Activated CD8-positive, alpha-beta T cell treated with anti-CD3 and anti-CD28 coated beads for 36 hours (primary cell): ENCODE measurements at places on chromosomes 4 and X. TPM values are rescaled to one million over a fixed set of nuclear protein-coding genes. Genes with fewer than 3 reads are reported as not detected.

DNA sequence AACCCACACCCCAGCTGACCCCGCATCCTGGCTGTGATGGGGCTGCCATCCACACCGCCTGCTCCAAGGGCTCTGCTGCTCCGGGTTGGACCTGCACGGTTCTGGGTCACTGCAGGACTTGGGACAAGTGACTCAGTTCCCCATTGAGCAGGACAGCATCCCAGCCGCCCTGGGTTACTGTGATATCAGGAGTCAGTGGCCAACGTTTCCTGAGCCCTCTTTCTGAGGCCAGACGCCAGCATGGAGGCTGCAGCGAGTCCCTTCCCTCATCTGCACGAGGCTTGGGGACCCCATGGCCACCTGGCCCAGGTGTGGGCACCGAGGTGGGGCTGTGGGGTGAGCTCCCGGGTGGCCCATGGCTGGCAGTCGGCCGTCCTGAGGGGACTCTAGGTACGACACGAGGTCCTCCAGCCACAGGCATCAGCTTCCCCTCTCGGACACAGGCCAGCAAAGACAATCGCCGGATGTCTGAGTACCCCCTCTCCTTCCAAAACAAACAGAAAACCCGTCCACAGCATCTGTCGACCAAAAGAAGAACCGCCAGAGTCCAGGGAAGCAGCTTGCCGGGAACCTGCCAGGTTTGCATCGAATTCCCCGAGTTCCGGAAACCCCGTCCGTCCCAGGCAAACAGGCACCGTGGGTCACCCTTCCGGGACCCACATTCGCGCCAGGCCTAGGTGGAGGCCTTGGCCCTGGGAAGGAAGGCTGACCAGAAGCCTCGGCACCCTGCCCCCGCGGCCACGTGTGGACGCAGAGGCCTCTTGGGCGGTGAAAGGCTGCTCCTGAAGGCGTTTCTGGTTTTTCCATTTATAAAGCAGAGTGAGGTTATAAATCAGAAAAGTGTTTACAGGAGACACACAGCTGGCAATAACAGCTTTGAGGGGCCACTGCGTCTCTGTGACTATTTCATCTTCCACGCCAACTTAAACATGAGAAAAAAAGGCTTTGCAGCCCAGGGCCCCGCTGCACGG lies 136.0 kb downstream of the FAM53A start:
- no peak overlapping the region for H3K27ac ChIP-seq
- H3K36me3 ChIP-seq = no peaks in the 10 kb centered on the region

DNA sequence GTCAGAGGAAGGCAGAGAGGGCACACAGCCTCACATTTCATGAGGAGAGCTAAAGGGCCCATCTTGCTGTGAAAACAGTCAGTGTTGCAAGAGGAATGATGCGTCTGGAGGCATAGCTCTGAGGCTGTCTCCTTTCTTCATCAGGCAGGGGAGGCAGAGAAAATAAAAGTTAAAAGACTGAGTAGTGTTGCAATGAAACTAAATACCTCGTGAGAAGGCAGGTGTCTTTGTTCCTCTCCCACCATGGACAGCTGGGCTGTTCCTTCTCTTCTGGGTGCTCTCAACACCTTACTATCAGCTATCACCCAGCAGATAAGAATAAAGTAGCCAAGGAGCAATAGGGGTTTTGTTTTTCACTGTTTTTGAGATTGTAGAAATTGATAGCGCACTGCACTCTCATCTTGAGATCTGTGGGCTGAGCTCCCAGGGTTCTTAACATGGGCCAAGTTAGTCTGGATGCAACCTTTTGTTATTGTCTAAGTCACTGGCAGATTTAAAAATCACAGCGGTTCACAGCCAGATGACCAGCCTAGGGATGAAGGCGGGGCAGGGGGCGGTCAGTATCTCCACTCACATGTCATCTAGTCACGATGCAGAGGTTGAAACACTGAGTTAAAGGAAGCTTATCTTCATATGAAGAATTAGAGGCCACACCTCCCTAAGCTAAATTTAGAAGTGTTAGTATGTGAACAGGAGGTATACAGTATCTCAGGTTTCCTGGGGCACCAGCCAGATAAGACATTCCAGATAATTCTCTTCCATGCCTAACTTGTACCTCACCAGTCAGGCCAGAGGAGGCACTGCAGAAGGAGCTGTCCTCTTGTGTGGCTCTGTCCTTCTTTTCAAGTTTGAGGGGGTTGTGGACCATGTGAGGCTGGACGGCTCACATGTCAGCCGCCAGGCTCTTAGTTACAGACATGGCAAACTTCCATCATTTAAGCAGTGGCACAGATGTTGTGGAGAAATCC lies 36.9 kb downstream of the PARM1 start:
- no peaks in the 10 kb centered on the region for H3K36me3 ChIP-seq
- no peaks in the 10 kb centered on the region for H3K4me1 ChIP-seq
- H3K27me3 ChIP-seq = peaks cover 1% of the 10 kb centered on the region
- no peak overlapping the region for H3K4me3 ChIP-seq
- DNase-seq = no peak

DNA sequence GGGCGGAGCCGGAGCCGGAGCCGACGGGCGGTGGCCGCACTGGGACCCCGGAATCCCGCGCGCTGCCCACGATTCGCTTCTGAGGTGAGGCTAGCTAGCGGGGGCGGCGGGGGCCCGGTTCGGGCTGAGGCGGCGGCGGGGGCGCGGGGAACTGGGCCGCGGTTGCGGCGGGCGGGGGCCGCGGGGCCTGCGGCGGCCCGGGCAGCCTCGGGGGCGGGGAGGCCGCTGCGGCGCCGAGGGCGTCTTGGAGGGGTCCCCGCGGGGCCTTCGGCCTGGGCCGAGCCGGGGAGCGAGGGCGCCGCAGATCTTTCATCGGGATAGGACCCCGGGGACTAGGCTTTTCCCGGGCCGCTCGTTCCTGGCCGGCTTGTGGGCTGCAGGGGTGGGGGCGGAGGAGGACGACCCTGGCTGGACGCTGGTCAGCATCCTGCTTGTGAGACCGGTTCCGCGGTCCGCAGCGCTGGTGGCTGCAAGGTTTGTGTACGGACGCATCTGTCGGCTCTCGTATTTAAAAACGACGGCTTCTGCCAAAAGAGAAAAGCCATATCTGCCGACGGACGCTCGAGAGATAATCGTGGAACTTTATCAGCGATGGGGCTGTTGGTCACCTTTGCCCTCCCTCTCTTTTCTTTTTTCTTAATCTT lies 419 bp downstream of the ADD1 start:
- H3K36me3 ChIP-seq = peaks cover 18% of the 10 kb centered on the region
- peak overlapping the region; percentile 94 for H3K27ac ChIP-seq
- H3K4me1 ChIP-seq = peaks cover 44% of the 10 kb centered on the region
- no peaks in the 10 kb centered on the region for H3K27me3 ChIP-seq

- DNase-seq = no peak
- H3K36me3 ChIP-seq = no peaks in the 10 kb centered on the region
- H3K4me3 ChIP-seq = no peak overlapping the region
- no peak overlapping the region for H3K27ac ChIP-seq
- H3K4me1 ChIP-seq = no peaks in the 10 kb centered on the region
These were observed 29.6 kb downstream of the SATL1 start for GRCh38 chrX:85213792-85214530.

DNA sequence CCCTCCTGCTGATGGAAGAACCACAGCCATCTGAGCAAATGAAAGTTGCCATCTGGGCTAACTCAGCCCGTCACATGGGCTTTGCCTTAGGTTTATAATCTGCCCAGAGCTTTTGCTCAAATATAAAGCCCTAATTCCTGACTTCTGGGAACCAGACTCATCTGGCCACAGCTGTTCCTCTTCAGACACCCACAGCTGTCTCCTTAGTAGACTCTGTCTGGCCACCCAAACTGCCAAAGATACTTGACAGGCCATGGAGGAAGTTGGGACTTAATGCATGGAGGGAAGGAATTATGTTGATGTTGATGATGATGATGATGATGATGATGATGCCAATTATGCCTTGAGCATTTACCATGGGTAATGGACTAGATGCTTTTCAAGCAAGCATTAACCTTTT lies 8.0 kb downstream of the LGI2 start:
- no peak overlapping the region for H3K27ac ChIP-seq
- H3K4me1 ChIP-seq = no peaks in the 10 kb centered on the region
- no peak overlapping the region for H3K4me3 ChIP-seq
- H3K36me3 ChIP-seq = no peaks in the 10 kb centered on the region

DNA sequence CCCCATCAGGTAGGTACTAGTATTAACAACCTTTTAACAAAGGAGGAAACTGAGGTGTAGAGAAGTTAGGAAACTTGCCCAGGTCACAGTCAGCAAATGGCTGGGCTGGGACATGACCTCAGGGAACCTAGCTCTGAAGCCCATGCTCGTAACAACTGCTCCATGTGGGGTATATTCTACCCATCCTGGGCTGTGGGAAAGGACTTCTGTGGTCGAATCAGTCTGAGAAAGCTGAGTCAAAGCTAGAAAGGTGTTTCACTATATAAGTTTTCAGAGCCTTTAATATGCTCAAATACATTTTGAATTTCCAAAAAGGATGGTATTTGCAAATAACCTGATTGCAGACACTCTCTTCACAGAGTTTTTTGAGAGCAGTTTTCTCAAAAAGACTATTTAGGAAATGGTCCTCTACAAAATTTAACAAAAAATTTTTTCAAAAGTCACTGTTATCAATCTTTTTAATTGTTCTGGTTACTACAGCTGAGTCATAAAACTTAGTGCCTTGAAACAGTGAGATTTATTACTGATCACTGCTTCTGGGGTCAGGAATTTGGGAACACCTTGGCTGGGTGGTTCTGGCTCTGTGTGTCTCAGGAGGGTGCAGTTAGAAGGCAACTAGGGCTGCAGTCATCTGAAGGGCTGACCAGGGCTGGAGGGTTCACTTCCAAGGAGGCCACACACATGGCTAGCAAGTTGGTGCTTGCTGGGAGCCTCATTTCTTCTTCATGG lies 53.6 kb downstream of the NSG1 start:
- no peak overlapping the region for H3K4me3 ChIP-seq
- DNase-seq = no peak
- no peak overlapping the region for H3K27ac ChIP-seq
- H3K27me3 ChIP-seq = no peaks in the 10 kb centered on the region
- peaks cover 3% of the 10 kb centered on the region for H3K4me1 ChIP-seq

- peaks cover 42% of the 10 kb centered on the region for H3K4me1 ChIP-seq
- H3K27me3 ChIP-seq = no peaks in the 10 kb centered on the region
- no peak overlapping the region for H3K27ac ChIP-seq
- H3K36me3 ChIP-seq = no peaks in the 10 kb centered on the region
- H3K4me3 ChIP-seq = no peak overlapping the region
These were observed 64.4 kb upstream of the TEX13D start for GRCh38 chrX:124268099-124268498.

GRCh38 chrX:70087857-70088630 lies 25.8 kb downstream of the OTUD6A start:
- DNase-seq = no peak
- no peak overlapping the region for H3K4me3 ChIP-seq
- H3K27ac ChIP-seq = no peak overlapping the region

DNA sequence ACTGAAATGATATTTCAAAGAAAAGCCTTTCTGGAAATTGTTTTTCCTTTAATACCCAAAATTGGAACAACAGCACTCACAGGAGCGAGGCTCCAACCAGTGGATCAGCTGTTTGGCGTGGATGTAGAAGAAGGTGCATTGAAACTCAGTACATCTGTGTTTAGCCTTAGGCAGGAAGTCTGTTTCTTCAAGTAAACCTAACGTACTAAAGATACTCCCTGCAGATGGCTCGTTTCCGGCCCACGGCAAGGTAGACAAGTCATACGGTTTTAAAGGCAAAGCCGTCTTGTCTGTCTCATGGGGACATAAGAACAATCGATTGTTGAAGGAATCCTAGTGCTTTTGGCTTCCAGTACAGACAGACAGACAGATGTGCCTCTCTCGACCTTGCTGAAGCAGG lies 50.0 kb upstream of the CLCN4 start:
- peak; percentile 78 for DNase-seq
- peaks cover 42% of the 10 kb centered on the region for H3K36me3 ChIP-seq
- peak overlapping the region; percentile 92 for H3K27ac ChIP-seq

DNA sequence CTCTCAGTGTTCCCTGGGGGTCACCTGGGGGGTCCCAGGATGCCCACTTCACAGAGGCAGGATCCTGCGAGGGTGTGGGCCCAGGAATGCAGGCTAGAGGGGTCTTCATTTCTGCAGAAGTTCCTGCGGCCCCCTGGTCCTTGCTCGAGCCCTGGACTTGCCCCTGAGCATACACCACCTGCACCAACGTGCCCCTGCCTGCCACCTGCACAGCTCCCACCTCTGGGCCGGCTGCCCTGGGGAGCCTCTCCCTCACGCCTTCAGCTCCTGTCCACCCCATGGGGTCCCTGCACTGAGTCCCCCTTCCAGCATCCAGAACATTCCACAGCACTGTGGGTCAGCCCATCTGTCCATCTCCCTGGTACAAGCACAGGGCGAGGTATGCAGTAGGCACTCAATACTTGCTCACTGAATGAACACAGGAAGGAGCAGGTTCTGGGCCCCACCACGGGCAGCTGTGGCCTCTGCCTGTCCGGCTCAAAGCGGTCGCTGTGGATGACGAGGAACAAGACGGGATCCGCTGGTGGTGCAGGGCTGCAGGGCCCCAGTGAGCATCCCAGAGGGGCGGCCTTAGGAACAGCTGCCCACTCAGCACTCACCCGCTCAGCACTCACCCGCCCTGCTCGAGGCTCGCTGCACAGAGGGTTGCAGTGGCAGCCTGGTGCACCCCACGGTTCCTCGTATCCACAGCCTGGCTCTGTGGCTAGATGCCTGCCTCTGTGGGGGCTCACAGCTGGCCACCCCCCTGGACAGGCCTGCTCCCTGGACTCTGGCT lies 70.5 kb upstream of the MXD4 start:
- H3K27me3 ChIP-seq = no peaks in the 10 kb centered on the region
- no peak overlapping the region for H3K27ac ChIP-seq
- no peak overlapping the region for H3K4me3 ChIP-seq

- peaks cover 2% of the 10 kb centered on the region for H3K27me3 ChIP-seq
- H3K4me3 ChIP-seq = no peak overlapping the region
- no peak overlapping the region for H3K27ac ChIP-seq
- no peak for DNase-seq
These were observed 74.2 kb downstream of the LIMCH1 start for GRCh38 chr4:41611881-41612871.

DNA sequence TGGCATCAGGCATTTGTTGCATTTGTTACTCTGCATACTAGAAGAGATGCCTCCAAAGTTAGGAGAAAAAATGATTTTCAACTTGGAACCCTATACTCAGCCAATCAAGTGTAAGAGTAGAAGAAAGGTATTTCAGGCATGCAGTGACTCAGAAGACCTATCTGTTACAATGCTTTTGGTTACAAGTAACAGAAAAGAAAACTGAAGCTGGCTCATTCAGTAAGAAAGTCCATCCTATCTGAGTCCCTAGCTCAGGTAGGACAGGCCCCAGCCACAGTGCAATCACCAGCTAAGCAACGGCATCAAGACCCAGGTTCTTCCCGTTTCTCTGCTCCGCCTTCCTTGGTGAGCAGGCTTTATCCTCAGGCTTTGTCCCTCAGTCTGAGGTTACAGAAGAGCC lies 23.3 kb downstream of the MECP2 start:
- H3K36me3 ChIP-seq = peaks cover 22% of the 10 kb centered on the region
- no peaks in the 10 kb centered on the region for H3K27me3 ChIP-seq
- DNase-seq = no peak
- H3K4me1 ChIP-seq = peaks cover 55% of the 10 kb centered on the region

GRCh38 chr4:83191026-83191425 lies 76.5 kb upstream of the PLAC8 start:
- H3K4me1 ChIP-seq = peaks cover 9% of the 10 kb centered on the region
- no peaks in the 10 kb centered on the region for H3K27me3 ChIP-seq
- H3K36me3 ChIP-seq = no peaks in the 10 kb centered on the region
- no peak overlapping the region for H3K4me3 ChIP-seq
- H3K27ac ChIP-seq = no peak overlapping the region

- no peak overlapping the region for H3K27ac ChIP-seq
- no peak for DNase-seq
- H3K4me1 ChIP-seq = no peaks in the 10 kb centered on the region
- no peaks in the 10 kb centered on the region for H3K36me3 ChIP-seq
- H3K4me3 ChIP-seq = no peak overlapping the region
These were observed 2717.2 kb downstream of the PCDH7 start for GRCh38 chr4:33437406-33437805.

Gene MAP7D2
- 0.63 TPM for total RNA-seq

Gene RNF212
- total RNA-seq = 3.3 TPM

Gene SUPT20HL2
- total RNA-seq = not detected

Gene CCNA2
- total RNA-seq = 105 TPM
